Activated T-cell treated with anti-CD3 and anti-CD28 coated beads, Interleukin-2, amount 50 U/mL, for 48 hours (primary cell): ENCODE measurements at places on chromosomes 13 and 19.

DNA sequence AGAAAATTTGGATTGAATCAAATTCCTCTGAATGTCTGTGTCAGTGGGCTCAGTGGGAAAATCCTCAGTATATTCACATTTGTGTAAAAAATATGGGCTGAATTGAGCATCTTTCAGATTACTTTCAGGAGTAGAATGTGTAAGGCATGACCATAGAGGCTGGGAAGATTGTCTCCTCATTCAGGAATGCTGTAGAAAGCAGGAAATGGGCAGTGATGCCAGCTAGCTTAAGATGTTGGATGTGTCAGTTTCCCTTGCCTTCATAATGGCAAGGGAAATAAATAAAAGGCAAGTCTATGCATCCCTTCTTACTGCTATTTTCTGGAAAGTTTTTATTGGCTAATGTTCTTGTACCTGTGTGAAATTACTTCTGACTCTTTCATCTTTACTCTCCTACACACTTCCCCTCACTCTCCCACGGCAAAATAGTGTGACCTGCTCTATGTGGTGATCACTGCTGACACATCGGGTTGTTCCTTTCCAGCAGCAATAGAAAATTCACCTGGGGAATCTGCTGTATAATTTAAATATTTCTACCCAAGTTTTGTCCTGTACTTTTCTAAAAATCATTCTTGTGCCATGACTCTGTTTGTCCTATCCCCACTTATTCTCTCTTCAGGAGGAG, 103.2 kb downstream of the LMO7 start:
- DNase-seq = no peak

- no peak for DNase-seq
Measured at GRCh38 chr13:74092711-74093110, 41.5 kb downstream of the KLF12 start.

DNA sequence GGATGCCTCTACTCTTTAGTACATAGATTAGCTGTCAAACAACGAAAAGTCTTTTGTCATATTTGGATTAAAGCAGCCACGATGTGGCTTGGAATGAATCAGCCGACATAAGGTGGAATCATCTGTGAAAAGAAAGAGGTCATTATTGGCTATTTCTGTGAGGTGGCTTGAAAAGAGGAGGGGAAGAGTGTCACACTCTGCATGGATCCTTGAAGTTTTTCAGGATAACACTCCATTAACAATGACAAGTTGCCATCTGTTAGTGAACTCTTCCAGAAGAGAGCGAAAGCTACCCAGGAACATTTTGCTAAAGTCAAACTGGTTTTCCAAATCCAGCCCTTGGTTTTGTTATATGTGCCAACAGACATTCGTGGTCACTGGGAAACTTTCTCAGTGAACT, 1604.8 kb downstream of the OLFM4 start:
- DNase-seq = no peak

DNA sequence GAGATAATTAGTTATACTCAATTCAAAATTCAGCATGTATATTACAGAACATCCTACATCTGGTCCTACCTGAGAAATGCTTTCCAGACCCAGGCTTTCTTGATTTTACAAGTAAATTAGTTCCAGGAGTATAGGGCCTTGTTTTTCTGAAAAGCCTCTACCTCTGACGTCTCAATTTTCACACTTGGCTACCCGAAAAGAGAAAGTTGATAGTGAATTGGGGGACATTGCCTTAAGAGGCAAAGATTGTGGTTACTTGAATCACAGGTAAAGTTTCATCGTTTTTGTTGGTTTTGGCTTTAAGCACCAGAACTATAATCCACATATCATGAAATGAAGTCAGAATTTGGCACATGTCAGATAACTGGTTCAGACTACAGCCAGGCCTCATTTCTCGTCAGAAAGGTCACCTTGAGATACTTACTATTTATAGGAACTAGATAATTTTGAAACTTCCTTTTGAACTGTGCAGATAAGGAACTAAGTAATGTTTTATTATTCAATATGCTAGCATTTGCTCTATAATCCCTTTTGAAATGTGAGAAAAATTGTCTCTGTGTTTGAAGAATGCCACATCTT, 30.8 kb downstream of the FAM124A start:
- no peak for DNase-seq

DNA sequence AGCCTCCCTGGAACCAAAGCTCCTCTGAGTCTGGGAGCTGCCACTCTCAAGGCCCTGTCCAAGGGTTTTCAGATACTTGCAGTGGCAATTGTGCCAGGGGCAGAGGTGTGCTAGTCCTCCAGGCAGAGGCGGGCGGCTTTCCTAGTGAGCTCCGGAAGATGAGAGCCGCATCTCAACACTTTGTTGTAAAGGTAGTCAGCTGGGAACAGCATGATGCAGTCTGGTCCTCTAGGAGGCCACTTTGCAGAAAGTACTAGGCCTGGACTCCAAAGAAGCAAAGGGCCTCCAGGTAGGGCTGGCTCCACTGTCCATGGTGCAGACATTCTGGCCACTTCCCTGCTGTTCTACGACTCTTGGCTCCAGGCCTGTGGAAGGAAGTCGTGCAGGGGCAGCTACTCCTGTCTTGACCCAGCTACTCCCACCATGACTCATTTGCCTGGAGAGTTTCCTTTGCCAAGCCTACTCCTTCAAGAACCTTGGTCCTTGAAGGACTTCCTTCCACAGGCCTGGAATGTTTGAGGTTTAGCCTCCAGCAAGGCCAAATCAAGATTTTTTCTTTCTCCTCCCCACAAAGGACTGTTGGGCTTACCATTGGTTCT, 9.9 kb upstream of the ZNF536 start:
- no peak for DNase-seq

DNA sequence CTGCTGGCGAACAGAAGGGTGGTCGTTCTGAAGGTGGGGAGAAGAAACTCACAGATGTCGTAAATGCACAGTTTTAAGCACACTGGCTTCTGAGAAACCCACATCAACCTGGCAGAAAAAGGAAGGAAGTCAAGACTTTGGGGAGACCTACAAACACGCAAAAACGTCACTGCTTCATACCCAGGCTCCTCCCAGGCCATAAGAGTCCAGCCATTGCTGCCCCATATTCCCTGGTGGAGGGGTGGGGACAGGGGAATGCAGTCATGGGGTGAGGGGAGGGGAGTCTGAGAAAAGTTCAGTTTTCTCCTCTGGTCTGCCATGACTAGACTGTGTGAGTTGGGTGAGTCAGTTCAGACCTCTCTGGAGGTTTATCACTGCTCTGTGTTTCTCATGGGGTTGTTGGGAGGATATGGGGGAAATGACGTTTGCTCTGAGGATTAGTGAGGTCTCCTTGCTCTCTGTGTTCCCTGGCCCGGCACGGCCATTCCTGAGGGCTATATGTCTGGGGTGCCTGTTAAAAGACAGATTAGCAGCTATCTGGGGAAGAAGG, 139.0 kb downstream of the FLT1 start:
- peak; percentile 26 for DNase-seq

GRCh38 chr13:49132479-49133002, 87.6 kb upstream of the MLNR start:
- DNase-seq = no peak

DNA sequence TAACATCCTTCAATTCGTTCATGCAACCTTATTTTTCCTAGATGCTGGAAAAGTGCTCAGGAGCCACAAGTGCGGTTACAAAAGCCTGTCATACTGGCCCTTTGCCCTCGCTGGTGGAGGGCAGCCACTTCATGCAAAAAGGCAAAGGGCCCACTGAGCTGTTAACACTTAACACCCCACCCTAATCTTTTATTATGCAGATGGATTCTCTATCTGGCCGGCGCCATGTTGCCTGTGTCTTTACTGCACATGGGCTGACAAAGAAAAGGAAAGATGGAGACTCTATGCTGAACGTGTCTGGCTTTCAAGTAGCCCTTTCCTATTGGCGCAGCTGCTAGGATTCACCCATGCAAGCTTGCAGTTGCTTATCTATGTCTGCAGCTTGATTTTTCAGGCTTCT, 10.8 kb downstream of the OR7D2 start:
- no peak for DNase-seq
